A549 treated with AZD2906 at 1 μM for 4 hours (cell line): ENCODE measurements at places on chromosomes 2 and 18. TPM values are rescaled to one million over a fixed set of nuclear protein-coding genes. Genes with fewer than 3 reads are reported as not detected.

Gene IFT172
- total RNA-seq = 7.7 to 8.7 TPM (median 8.3 TPM) in 5 replicates

Gene TMEM169
- total RNA-seq = 0.22 to 0.37 TPM (median 0.29 TPM) in 5 replicates

Gene GKN1
- total RNA-seq = 0.37 to 0.77 TPM (median 0.66 TPM) in 5 replicates

Gene CACNB4
- 0.04 to 0.14 TPM (median 0.10 TPM) in 5 replicates for total RNA-seq

Gene IL1RL2
- total RNA-seq = 0.05 TPM in 1 of 5 replicates, not detected in the others

Gene ZNF236
- total RNA-seq = 2.1 to 2.7 TPM (median 2.6 TPM) in 5 replicates

Gene PDE1A
- 0.15 to 0.30 TPM (median 0.19 TPM) in 5 replicates for total RNA-seq

Gene SH3BP4
- 37.0 to 39.5 TPM (median 38.9 TPM) in 5 replicates for total RNA-seq

Gene IL1F10
- 0.09 to 0.24 TPM in 2 of 5 replicates, not detected in the others for total RNA-seq

Gene UGT1A5
- total RNA-seq = 0.03 to 0.09 TPM (median 0.05 TPM) in 3 of 5 replicates, not detected in the others

Gene WIPF1
- total RNA-seq = 17.0 to 25.7 TPM (median 24.6 TPM) in 5 replicates

Gene ABHD1
- total RNA-seq = 1.3 to 1.6 TPM (median 1.3 TPM) in 5 replicates

Gene KLHL14
- total RNA-seq = not detected in 5 replicates

Gene GDF7
- total RNA-seq = 0.09 to 0.14 TPM (median 0.13 TPM) in 5 replicates

Gene MAIP1
- 33.5 to 42.0 TPM (median 38.4 TPM) in 5 replicates for total RNA-seq

Gene NPPC
- 0.24 to 0.70 TPM (median 0.34 TPM) in 4 of 5 replicates, not detected in the other for total RNA-seq

Gene ALPG
- total RNA-seq = 0.33 to 0.55 TPM (median 0.50 TPM) in 5 replicates

Gene MRO
- total RNA-seq = 0.08 to 0.36 TPM (median 0.26 TPM) in 5 replicates

Gene USP37
- total RNA-seq = 4.1 to 5.6 TPM (median 4.6 TPM) in 5 replicates

Gene RAX
- 0.01 TPM in 1 of 5 replicates, not detected in the others for total RNA-seq

Gene RND3
- 39.6 to 49.5 TPM (median 45.9 TPM) in 5 replicates for total RNA-seq

Gene ALPI
- 0.05 TPM in 1 of 5 replicates, not detected in the others for total RNA-seq

Gene MITD1
- total RNA-seq = 20.7 to 25.4 TPM (median 22.1 TPM) in 5 replicates

Gene CLASP1
- total RNA-seq = 17.5 to 22.6 TPM (median 20.0 TPM) in 5 replicates

Gene SLC5A7
- total RNA-seq = not detected in 5 replicates

Gene ANO7
- 1.6 to 2.0 TPM (median 1.9 TPM) in 5 replicates for total RNA-seq
